ENCODE measurements at places on chromosomes 1 and 21. TPM values are rescaled to one million over a fixed set of nuclear protein-coding genes. Genes with fewer than 3 reads are reported as not detected.
A peak's percentile ranks its signal among the peaks of the same experiment; 100 is the strongest.

GRCh38 chr1:155892796-155893195 is 18.4 kb downstream of the RIT1 start:
- DNase-seq, result no peak

DNA sequence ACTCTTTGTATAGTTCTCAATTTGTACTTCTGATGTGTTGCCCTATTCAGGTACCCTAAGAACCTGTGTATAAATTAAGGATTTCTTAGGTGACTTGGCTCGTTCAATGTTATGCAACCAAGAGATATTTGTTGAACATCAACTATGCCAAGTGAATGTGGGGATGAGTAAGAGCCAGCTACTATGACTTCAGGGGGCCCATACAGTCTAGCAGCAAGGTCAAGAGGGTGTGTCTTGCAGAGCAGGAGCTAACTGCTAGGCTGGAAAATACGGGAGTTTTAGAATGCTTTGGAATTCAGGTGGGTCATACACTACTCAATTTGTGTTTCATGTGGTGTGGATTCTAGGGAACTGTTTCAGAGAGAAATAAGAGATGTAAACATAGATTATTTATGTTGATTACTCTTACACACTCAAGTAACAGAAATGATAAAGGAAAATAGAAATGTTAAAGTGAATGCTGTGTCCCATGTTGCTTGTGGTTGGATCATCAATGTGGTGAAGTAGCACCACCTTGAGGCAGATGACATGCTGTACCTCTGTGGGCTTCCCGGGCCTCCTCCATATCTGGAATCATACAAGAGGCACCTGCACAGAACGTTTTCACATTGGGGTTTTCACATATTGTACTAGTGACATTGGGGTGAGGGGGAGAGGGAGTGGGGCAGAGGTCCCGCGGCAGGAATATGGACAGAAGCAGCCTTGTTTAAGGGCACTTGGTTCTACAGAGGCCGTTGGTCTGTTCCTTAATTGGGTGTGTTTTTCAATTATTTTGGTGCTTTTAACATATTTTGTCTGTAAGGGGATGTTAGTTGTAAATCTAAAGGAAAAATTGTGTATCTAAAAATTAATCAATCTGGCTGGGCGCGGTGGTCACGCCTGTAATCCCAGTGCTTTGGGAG is 12.4 kb downstream of the ARPC5 start:
- peak; percentile 64 for DNase-seq

FGR gene
- total RNA-seq, result 44.6 TPM

CASQ2 gene
- 4.8 TPM for total RNA-seq

DNA sequence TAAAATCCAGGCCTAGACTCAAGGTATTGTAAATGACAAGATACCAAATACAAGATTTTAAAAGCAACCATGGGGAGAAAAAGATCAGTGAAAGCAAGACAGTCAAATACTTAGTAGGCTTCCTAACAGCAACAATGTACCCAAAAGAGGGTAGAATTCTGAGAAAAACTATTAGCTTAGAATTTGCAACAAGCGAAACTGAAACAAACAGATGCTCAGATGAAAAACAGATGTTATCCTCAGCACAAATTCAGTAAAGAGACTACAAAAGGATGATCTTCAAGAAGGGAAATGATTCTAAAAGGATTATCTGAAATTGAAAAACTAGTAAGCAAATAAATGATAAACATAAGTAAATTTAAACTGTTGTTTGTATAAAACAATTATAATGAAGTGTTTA is 40.0 kb downstream of the PDC start:
- DNase-seq, result no peak

DNA sequence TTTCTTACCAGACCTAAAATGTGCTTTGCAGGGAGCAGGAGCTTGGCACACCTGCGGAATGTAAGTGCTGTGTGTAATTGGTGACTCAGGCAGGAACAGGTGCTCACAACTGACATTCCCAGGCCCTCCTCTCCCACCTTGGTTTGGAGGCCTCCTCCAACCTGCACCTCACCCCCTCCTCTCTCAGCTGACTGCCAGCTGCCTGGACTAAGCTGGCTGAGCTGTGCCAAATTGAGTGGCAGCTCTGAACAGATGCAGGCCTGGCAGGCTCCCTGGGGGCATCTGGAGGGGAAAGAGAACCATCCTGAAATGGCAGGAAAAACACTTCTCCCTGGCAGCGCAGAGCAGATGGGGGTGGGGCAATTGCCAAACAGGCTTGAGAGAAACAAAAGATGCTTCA is 91.7 kb upstream of the PGBD5 start:
- DNase-seq, result no peak

DNA sequence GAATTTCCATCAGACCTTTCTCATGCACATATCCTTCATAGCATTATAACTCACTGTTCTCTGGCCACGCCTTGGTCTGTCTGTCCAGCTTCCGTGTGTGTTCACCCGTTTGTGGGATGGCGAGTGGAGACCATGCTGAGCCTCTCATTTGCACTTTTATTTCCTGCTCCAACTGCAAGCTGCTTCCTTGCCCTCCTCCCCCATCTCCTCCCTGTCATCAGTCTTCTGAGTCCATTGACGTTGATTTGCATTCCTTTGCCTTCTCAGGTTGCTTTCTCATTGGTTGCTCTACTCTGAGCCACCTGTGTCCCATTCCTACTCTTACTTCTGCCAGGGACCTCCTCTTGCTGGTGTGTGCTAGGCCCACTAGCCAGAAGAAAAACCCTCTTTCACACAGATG is 146.4 kb downstream of the NOS1AP start:
- DNase-seq, result no peak

- no peak for DNase-seq
Measured at GRCh38 chr1:42734201-42735035, 5.6 kb downstream of the CLDN19 start.

TRAF3IP3 gene
- 13.5 TPM for total RNA-seq

FALEC gene
- not detected for total RNA-seq

GJA4 gene
- total RNA-seq, result 26.1 TPM

All from left lung (tissue), 14 donors.